ENCODE measurements at places on chromosomes 1 and 21. TPM values are rescaled to one million over a fixed set of nuclear protein-coding genes. Genes with fewer than 3 reads are reported as not detected.

GRCh38 chr21:35528116-35529042 lies 479.3 kb upstream of the RUNX1 start:
- H3K4me3 ChIP-seq, result no peak overlapping the region
- H3K27me3 ChIP-seq, result peaks cover 6% of the 10 kb centered on the region
- peaks cover 17% of the 10 kb centered on the region for H3K4me1 ChIP-seq
- H3K36me3 ChIP-seq, result no peaks in the 10 kb centered on the region

The TACSTD2 gene
- 22.8 TPM for total RNA-seq

DNA sequence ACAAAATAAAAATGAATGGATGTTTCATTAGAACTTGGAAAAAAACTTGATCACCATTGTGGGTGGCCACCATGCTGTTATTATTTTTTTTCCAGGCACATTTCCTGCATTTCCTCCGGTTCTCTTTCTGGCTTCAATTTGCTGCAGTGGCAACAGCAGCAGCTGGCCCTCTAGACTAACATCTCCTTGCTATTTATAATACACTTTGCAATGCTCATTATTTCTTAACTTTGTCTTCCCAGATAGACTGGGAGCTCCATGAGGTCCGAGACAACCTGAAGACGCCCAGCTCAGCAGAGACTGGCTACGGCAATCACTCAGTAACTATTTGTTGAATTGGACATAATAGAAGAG lies 53.4 kb upstream of the ATP5PO start:
- no peaks in the 10 kb centered on the region for H3K27me3 ChIP-seq
- DNase-seq, result no peak
- H3K4me1 ChIP-seq, result peaks cover 32% of the 10 kb centered on the region
- no peaks in the 10 kb centered on the region for H3K36me3 ChIP-seq

- H3K36me3 ChIP-seq, result peaks cover 1% of the 10 kb centered on the region
- no peaks in the 10 kb centered on the region for H3K27me3 ChIP-seq
- peaks cover 34% of the 10 kb centered on the region for H3K4me1 ChIP-seq
- peak within 1 kb of the TSS; percentile 95 for H3K27ac ChIP-seq
- peak within 1 kb of the TSS; percentile 94 for H3K4me3 ChIP-seq
Observed at GRCh38 chr1:53946252-53947171, at the start of gene LRRC42. TSS of gene LRRC42 (plus strand) at chr1:53946350. CDS start at chr1:53952000, 5,650 bp downstream.

- peaks cover 4% of the 10 kb centered on the region for H3K27me3 ChIP-seq
- DNase-seq, result no peak
- H3K36me3 ChIP-seq, result no peaks in the 10 kb centered on the region
- H3K27ac ChIP-seq, result no peak overlapping the region
- no peaks in the 10 kb centered on the region for H3K4me1 ChIP-seq
- H3K4me3 ChIP-seq, result no peak overlapping the region
Observed at GRCh38 chr1:221886743-221887414, 145.0 kb upstream of the DUSP10 start.

- no peak for DNase-seq
- no peak overlapping the region for H3K27ac ChIP-seq
- H3K36me3 ChIP-seq, result no peaks in the 10 kb centered on the region
- H3K4me1 ChIP-seq, result no peaks in the 10 kb centered on the region
- peaks cover 54% of the 10 kb centered on the region for H3K27me3 ChIP-seq
- H3K4me3 ChIP-seq, result no peak overlapping the region
Observed at GRCh38 chr1:205048382-205048781, 5.4 kb downstream of the CNTN2 start.

The SYT2 gene
- total RNA-seq, result 1.8 TPM

DNA sequence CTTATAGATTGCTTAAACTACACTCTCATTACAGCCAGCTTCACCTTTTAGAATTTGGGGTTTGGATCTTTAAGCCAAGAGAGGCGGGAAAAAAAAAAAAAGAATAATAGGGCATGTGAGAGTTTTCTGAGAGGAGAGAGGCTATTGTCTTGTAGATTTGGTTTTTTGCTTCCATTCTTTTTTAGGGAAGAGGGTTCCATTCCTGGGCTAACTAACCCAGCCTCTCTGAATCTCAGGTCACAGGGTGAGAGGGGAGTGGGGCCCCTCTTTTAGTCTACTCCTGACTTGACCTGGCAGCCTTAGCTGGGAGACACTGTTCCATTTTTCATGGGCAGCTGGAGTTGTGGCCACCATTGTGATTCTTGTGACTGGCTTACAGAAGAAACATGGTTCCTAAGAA lies 24.2 kb downstream of the PBX1 start:
- H3K4me3 ChIP-seq, result no peak overlapping the region
- peaks cover 21% of the 10 kb centered on the region for H3K36me3 ChIP-seq
- H3K27ac ChIP-seq, result no peak overlapping the region
- no peak for DNase-seq
- peaks cover 43% of the 10 kb centered on the region for H3K4me1 ChIP-seq

- no peak for DNase-seq
- H3K4me3 ChIP-seq, result no peak overlapping the region
- H3K4me1 ChIP-seq, result peaks cover 18% of the 10 kb centered on the region
Observed at GRCh38 chr1:230717251-230717650, 3.3 kb upstream of the AGT start.

DNA sequence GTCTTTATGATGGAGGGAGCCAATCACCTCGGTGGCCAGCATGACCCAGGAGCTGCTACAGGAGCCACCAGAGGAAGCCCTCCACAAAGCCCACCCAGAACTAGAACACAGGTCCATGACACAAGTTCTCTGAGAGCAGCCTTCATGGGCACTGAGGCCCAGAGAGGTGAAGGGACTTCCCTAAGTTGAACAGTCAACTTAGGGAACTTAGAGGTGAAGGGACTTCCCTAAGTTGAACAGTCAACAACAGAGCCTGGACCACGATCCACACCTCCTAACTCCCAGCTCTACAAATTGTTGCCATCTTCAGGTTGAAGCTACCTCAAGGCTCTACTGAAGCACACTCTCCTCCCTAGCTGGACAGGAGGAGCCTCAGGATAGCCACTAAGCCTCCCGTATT lies 132.7 kb downstream of the CCDC185 start:
- DNase-seq, result no peak
- no peaks in the 10 kb centered on the region for H3K4me1 ChIP-seq
- peaks cover 20% of the 10 kb centered on the region for H3K27me3 ChIP-seq
- no peak overlapping the region for H3K4me3 ChIP-seq
- H3K27ac ChIP-seq, result no peak overlapping the region
- no peaks in the 10 kb centered on the region for H3K36me3 ChIP-seq

DNA sequence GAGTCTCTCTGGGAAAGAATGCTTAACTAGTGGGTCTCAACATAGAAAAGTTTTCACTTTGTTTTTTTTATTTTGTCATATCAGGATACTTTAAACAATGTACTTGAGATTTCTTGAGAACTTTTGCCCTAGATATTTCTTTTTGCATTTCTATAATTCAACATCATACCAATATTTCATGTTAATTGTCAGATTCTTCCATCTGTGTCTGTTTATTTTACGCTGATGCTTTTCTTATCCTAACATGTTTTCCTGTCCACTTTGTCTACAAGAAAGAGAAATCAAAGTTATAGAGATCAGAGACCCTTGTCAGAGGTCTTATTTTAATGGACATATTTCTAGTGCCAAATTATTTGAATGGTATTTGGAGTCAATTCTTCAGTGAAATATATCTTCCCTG lies 95.5 kb upstream of the B3GALT2 start:
- no peak for DNase-seq
- no peaks in the 10 kb centered on the region for H3K36me3 ChIP-seq
- H3K4me1 ChIP-seq, result no peaks in the 10 kb centered on the region
- H3K27ac ChIP-seq, result no peak overlapping the region
- no peaks in the 10 kb centered on the region for H3K27me3 ChIP-seq

GRCh38 chr1:169924829-169925228 lies 31.1 kb upstream of the SCYL3 start:
- no peaks in the 10 kb centered on the region for H3K27me3 ChIP-seq
- no peak overlapping the region for H3K4me3 ChIP-seq
- no peaks in the 10 kb centered on the region for H3K36me3 ChIP-seq

The RIT1 gene
- total RNA-seq, result 28.3 TPM

DNA sequence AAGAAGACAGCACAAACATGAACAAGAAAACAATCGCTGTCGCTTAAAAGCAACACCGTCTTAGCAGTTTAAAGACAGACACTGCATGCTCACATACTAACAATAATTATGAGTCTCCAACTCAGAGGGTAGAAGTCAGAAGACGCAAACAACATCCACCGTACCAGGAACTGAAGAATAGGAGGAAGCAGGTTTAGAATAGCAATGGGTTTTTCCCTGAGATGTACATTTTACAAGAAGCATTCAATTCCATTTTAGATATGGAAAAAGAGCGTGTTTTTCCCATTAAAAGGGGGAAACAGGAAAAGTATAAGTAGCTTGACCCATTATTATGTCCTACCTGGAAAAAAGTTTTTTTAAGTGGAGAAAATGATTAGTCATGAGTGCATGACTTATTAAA lies 34.5 kb upstream of the KCNE1 start:
- peaks cover 10% of the 10 kb centered on the region for H3K4me1 ChIP-seq
- no peaks in the 10 kb centered on the region for H3K27me3 ChIP-seq
- no peak for DNase-seq
- H3K4me3 ChIP-seq, result no peak overlapping the region
- H3K27ac ChIP-seq, result no peak overlapping the region

GRCh38 chr1:39901464-39901713 lies 328 bp downstream of the MYCL start:
- H3K4me3 ChIP-seq, result peak overlapping the region; percentile 87
- no peak for DNase-seq
- H3K27ac ChIP-seq, result no peak overlapping the region
- peaks cover 2% of the 10 kb centered on the region for H3K36me3 ChIP-seq

- DNase-seq, result no peak
- peak overlapping the region; percentile 69 for H3K27ac ChIP-seq
- no peak overlapping the region for H3K4me3 ChIP-seq
- no peaks in the 10 kb centered on the region for H3K4me1 ChIP-seq
Observed at GRCh38 chr1:180951186-180951745, 38.6 kb downstream of the KIAA1614 start.

DNA sequence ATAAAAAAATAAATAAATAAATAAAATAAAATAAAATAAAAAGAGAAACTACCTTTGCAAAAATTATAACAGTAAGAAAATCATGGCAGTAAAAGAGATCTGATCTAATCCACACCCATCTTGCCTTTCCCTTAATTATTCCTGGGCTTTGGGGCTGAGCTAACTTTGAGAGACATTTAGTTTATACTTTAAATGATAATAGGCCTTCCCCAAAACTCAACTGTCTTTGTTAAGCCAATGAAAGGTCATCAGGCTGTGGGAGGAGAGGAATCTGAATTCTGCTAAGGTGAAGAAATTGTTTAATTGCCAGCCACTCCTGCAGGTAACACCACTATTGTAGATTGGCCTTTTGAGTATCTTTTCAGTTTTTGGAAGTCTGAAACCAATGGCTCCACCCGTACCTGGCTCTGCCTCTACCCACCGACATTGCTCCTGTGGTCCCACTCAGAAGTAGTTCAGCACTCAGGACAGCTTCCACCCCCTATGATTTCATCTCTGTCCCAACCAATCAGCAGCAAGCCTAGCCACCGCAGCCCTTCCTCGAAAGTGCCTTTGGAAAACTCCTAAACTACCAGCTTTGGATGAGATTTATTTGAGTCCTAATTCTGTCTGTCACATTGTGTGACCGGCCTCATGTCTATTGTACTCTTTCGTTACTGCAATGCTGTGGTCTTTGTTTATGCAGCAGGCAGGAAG lies 23.0 kb upstream of the PNRC2 start:
- H3K4me1 ChIP-seq, result no peaks in the 10 kb centered on the region
- H3K27ac ChIP-seq, result no peak overlapping the region
- H3K36me3 ChIP-seq, result no peaks in the 10 kb centered on the region
- H3K4me3 ChIP-seq, result no peak overlapping the region

- H3K36me3 ChIP-seq, result no peaks in the 10 kb centered on the region
- H3K27me3 ChIP-seq, result peaks cover 5% of the 10 kb centered on the region
- H3K4me3 ChIP-seq, result no peak overlapping the region
Observed at GRCh38 chr1:119453021-119453420, 38.1 kb downstream of the HSD3B2 start.

The SPTA1 gene
- total RNA-seq, result not detected

The IFI44 gene
- not detected for total RNA-seq

GRCh38 chr1:7608628-7609305 lies 162.3 kb upstream of the VAMP3 start:
- H3K36me3 ChIP-seq, result no peaks in the 10 kb centered on the region
- no peak overlapping the region for H3K4me3 ChIP-seq
- H3K27me3 ChIP-seq, result peaks cover 6% of the 10 kb centered on the region
- peaks cover 3% of the 10 kb centered on the region for H3K4me1 ChIP-seq
- DNase-seq, result no peak
- peak overlapping the region; percentile 24 for H3K27ac ChIP-seq

GRCh38 chr1:41709331-41709730 lies 209.4 kb downstream of the HIVEP3 start:
- H3K4me1 ChIP-seq, result peaks cover 5% of the 10 kb centered on the region
- H3K4me3 ChIP-seq, result no peak overlapping the region
- no peak overlapping the region for H3K27ac ChIP-seq
- DNase-seq, result no peak

The DHDDS gene
- total RNA-seq, result 44.4 TPM

DNA sequence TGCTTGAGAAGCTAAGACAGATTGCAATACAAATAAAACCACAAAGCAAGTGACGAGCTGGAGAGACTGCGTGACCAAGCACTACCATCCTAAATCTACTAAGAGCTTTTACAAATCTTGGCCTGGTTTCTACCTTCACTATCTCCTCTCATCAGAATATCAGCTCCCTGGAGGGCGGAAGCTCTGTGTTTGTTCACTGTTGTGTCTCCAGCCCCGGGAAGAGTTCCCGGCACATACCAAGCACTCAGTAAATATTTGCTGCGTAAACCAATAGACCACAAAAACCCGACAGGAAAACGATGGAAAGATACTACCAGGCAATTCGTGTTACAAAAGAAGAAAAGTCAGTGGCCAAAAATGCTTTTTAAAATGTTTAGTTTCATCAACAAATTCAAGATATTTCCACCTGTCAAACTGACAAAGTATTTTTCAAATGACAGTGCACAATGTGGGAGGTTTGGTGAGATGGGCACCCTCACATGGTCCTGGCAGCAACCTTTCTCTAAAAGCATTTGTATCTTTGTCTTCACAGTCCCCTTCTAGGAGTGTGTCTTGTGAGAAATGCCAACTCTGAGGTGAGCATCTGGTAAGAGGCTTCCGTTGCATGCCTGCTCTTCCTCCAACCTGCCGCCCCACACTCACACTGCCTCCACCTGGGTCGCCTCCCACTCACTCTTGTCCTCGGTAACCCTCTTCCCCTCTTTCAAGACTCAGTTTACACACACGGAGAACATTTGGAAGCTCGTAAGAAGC lies 34.7 kb downstream of the SLC1A7 start:
- H3K4me3 ChIP-seq, result no peak overlapping the region
- no peak overlapping the region for H3K27ac ChIP-seq
- H3K36me3 ChIP-seq, result no peaks in the 10 kb centered on the region
- H3K4me1 ChIP-seq, result peaks cover 35% of the 10 kb centered on the region
- no peak for DNase-seq
- H3K27me3 ChIP-seq, result peaks cover 82% of the 10 kb centered on the region

DNA sequence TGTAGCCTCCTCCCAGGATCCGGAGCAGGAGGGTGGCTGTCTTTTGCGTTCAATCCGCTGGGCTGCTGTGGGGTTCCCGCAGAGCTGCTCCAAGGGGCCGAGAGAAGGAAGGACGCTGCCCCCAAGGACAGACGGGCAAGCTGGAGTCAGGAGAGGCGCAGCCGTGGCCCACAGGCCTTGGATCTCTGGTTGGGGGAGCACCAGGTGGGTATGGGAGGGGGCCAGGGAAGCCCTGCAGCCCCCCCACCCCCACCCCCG lies 15.9 kb upstream of the SKI start:
- H3K36me3 ChIP-seq, result no peaks in the 10 kb centered on the region
- H3K4me3 ChIP-seq, result no peak overlapping the region
- H3K27ac ChIP-seq, result peak overlapping the region; percentile 33
- peaks cover 7% of the 10 kb centered on the region for H3K4me1 ChIP-seq
- no peaks in the 10 kb centered on the region for H3K27me3 ChIP-seq
- no peak for DNase-seq

All from progenitor cell of endocrine pancreas (in vitro differentiated cells).